T-helper 2 cell treated with Interferon-gamma antibody and Interleukin-4, amounts not matched to agents 5 μg/mL and 100 μg/mL, for 36 hours (primary cell): ENCODE measurements at places on chromosomes 1 and 21.

GRCh38 chr1:203559523-203559922 lies 65.6 kb downstream of the OPTC start:
- no peak for DNase-seq

DNA sequence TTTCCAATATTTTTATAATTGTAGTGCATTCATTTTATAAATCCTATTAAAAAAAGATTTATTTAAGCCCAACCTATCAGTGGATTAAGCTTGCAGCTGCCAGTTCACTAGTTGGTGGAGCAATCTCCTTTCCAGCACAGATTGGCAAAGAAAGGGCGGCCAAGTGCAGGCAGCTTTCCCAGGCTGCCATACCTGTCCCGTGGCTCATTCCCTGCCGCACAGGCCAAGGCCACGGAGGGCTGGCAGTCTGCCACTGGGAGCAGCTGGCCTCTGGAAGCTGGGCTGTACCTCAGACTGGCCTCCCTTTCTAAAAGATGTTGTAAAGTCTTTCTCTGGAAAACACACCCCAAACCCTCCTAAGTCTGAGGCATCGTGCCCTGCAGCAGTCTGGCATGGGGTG lies 74.2 kb downstream of the SIM2 start:
- DNase-seq = no peak

DNA sequence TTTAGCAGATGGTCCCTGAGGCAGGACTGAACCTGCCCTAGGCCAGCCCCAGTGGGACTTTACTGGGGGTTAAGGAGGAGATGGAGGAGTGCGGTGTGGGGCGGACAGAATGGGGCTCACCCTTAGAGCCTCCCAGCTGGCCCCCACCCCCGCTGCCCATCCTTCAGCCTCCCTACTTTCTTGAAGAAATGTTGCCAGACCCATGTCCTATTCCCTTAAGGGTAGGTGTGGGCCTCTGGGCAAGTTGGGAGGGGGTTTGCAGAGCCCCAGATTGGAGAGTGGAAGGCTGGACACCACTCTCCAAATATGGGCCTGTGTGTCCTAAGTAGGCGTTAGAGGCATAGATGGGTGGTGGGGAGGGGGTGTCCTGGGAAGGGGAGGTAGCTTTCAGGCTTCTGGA lies 19.2 kb upstream of the EPS8L3 start:
- DNase-seq = no peak

GRCh38 chr1:12194666-12195216 lies 27.9 kb downstream of the TNFRSF1B start:
- no peak for DNase-seq

DNA sequence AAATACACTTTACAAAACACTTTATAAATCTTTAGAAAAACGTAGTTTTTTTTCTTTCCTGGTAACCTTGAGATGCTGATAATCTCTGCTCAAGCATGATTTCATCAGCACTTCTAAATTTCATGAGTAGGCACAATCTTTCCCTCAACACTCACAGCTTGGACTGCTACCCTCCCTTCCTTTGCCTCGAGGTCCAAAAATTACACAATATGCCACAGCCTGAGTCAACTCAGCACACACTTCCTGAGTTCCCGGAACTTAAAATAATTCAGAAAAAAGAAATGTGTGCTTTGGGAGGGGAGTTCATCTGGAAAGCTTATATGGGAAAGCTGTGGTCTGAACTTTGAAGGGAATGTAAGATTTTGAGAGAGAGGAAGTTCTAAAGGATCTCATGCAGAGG lies 5.9 kb downstream of the CLCA2 start:
- DNase-seq = no peak

GRCh38 chr1:155944444-155944799 lies 3.0 kb downstream of the RXFP4 start:
- no peak for DNase-seq

DNA sequence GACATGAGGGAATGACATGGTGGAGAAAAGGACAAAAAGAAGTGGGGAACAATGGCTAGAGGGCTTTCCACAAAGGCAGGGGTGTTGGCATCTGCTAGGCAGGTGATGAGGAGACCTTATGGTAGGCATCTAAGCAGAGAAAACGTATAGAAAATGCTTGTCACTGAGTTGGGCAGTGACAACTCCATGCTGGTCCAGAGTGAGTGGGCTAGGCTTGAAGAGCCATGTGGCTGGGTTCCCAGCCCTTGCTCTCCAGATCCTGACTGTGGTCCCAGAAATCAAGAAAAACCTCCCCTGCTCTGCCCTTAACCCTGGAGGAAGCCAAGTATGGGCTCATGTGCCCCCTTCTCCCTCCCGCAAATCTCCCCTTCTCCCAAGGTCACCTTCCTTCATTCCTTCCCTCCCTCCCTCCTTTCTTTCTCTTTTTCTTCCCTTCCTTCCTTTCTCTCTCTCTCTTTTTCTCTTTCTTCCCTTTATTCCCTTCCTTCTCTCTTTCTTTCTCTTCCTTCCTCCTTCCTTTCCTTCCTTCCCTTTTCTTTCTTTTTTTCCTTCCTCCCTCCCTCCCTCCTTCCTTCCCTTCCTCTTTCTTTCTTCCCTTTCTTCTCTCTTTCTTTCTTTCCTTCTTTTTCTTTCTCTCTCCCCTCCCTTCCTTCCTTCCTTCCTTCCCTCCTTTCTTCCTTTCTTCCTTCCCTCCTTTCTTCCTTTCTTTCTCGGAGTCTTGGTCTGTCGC lies 102.8 kb downstream of the NAV1 start:
- no peak for DNase-seq

GRCh38 chr21:14876524-14876840 lies 188.3 kb downstream of the NRIP1 start:
- DNase-seq = no peak

GRCh38 chr1:93571623-93572310 lies 109.9 kb downstream of the BCAR3 start:
- no peak for DNase-seq

DNA sequence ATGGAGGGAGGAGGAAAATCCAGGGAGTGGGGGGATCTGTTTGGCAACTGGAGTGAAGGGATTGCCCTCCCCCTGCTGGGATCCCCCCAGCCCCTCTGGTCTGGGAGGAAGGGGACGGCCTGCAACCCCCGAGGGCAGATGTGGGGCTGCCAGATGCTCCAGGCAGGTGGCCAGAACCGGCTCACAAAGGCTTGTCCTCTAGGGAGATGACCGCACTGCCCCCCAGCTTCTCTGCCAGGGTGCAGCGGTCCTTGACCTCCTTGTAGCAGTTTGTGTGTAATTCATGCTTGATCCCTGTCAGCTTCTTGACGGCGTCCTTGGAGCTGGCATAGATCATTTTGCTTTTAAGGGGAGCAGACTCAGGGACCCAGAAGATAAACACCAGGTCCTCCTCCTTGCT lies 69.2 kb downstream of the ROR1 start:
- DNase-seq = no peak

GRCh38 chr1:111733183-111733991 lies 5.8 kb downstream of the INKA2 start:
- DNase-seq = no peak

GRCh38 chr1:217917281-217917887 lies 286.2 kb downstream of the SPATA17 start:
- DNase-seq = no peak

DNA sequence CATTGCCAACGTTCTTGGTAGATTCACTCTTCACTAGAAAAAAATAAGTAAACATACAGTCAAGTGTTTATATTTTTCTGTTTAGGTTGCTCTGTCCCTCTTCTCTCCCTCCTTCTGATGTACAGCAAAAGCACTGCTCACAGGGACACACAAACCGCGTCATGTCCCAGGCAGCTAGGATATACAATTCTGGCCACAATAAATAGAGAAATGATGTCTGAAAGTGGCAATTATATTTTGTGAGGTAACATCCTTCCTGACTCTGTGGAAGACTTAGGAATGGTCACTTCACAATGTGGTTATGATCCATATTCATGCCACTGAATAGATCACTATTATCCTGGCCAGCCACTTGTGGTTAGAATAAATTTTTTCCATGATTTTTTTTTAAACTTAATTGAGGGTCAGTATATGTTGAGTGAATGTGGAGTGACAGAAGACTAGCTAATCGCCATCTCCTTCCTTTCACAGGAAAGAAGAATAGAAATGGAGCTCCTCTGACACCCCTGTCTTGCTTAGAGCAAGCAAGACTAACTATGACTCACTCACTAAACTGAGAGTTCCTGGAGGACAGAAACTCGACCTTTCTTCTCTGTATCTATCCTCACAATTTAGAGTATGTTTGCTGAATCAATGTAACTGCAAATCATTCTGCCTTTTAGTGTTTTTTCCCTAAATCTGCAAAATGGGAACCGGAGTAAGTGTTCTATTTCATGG lies 54.0 kb downstream of the ZNHIT6 start:
- no peak for DNase-seq

DNA sequence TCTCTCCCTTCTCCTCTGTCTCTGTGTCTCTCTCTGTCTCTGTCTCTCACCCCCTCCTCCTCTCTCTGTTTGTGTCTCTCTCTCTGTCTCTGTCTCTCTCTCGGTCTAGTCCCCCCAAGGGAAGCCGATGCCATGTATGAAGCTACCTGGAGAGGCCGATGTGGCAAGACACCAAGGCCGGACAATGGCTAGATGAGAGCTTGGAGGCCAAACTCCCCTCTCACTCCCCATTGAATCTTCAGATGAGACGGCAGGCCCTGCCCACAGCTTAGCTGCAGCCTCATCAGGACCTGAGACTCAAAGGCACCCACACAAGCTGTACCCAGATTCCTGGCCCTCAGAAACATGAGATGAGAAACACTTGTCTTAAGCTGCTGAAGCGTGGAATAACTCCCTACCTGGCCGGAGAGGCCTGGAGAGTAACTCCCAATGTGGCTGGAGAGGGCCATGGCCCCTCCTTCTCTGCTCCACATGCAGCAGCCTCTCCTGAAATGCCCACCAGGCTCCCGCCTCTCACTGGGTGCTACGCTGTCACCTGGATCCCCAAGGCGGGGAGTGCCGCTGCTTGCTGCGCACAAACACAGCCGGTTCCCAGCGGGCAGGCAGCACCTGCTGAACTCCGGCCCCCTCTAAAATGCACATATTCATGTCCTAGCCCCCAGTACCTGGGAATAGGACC lies 7.8 kb upstream of the ACTRT2 start:
- DNase-seq = no peak

DNA sequence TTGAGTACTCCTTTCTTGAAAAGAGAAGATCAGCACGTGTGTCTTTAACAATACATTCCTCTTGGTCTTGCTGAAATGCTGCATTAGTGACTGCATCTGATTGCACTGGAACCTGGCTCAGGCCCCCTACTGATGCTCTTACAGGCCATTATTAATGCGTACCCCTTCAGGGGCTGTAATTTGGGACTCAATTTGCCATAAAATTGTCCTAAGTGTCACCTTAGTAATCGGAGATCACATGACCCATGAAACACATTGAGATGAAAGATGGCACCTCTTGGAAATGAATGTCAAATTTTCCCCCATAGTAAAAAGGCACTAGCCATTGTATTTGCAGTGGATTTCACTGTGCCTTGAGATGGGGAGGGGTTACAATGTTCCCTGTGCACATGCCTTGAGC lies 563.3 kb downstream of the KIF26B start:
- DNase-seq = no peak

DNA sequence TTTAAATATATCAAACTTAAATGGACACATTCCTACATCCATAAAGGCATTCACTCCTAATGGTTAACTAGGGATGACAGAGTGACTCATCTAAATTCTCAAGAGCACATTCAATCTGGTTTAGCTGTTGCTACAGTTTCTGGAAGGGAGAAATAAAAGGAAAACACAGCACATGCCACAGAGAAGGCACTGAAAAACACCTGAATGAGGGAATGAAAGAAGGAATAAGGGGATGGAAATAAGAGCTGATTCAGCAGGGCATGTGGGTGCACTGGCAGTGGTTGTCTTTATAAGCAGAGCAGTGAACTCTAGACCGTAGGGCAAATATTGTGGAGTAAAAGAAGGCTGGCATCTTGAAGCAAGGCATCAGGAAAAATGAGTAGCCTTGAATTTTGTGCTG lies 79.3 kb downstream of the LHX4 start:
- DNase-seq = no peak

DNA sequence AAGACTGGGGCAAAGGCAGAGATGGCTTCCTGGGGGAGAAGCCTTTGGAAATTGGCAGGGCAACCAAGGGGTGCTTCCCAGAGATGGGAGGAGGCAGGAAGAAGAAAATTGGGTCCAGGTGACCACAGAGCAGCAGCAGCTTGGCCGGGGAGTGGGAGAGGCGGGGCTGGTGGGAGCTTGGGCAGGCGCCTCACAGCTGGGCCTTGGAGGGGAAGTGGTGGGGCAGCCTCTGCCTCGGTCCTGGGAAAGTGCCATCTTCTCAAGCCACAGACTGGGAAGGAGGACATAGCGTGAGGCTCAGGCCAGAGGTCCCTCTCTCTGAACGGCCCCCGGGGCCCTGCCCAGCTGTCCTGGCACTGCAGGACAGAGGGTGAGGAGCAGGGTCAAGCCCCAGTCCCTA lies 24.0 kb upstream of the WASF2 start:
- DNase-seq = no peak

DNA sequence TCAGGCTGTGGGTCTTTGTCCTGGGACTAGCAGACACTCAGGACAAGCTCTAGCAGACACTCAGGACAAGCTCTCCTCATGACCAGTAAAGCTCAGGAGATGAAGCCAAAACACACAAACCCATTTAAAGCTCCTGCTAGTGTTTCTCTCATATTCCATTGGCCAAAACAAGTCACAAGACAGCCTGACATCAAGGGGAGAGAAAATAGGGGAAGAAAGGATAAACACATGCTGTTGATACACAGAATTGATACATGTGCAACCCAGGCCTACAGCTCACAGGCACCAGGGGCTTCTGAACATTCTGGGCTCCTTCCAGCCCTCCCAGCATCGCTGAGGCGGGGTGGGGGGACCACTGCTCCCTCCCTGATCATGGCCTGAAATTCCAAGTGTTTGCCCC lies 35.3 kb downstream of the ATF3 start:
- no peak for DNase-seq

- no peak for DNase-seq
These were observed 459 bp downstream of the SERBP1 start for GRCh38 chr1:67429528-67430357.

DNA sequence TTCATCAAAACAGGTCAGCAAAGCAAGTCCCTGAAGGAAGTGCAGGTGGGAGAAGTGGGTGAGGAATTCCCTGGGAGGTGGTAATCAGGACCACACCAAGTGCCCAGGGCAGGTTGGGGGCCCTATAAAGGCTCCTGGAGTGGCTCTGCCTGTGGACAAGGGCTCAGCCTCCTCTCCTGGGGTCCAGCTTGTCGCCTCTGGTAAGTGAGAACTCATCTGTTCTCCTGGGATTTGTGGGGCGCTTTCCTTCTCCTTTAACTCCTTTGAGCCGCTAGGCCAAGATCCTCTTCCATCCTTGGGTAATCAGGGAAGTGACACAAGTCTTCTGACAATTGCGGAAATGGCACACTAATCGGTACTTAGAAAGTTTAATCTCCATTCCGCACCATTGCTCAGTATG lies at the start of gene SPRR4:
Gene SPRR4 (plus strand): TSS at position 154 of the 400 bp plus-strand sequence. CDS start 1,243 bp downstream, outside the sequence.
- DNase-seq = no peak

- DNase-seq = no peak
These were observed 34.7 kb downstream of the CDCA8 start for GRCh38 chr1:37726751-37727585.

- DNase-seq = no peak
These were observed 3.1 kb downstream of the OLIG2 start for GRCh38 chr21:33028773-33029384.

DNA sequence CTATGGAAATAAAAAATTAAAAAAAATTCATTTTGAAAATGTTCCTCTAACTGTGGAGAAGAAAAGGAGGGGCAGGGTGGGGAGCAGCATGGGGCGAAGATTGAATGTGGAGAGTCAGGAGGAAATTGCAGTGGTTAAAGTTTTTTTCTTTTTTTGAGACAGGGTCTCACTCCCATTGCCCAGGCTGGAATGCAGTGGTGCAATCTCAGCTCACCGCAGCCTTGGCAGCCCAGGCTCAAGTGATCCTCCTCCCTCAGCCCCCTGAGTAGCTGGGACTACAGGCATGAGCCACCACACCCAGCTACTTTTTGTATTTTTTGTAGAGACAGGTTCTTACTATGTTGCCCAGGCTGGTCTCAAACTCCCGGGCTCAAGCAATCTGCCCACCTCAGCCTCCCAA lies 67.6 kb downstream of the ADSS2 start:
- DNase-seq = no peak
